ENCODE measurements at places on chromosomes 4 and X.

- no peak for DNase-seq
Measured at GRCh38 chr4:118842055-118842454, 6.1 kb upstream of the SEC24D start.

DNA sequence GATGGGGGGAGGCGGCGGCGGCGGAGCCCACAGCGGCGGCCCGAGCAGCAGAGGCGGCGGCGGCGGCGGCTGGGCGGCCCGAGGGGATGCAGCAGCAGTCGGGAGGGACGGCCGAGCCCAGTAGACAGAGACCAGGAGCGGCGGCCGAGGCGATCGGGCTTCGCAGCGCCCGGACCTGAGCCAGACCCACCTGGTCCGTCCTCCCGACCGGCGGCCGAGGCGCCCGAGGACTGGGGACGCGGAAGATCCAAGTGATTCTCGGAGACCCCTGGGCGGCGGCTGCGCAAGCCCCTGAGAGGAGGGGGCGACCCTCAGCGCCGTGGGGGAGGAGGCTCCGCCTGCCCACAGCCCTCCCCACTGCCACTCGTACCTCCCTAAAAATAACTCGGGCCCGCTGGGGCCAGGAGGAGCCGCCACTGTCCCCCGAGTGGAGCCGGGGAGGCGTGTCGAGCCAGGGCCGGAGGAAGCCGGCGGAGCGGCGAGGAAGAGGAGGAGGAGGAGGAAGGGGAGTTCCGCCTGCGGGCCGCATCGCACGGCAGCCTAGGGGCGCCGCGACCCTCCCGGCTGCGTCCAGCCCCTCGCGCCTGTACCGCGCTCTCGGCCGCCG, 608 bp downstream of the RAPGEF2 start:
- peak; percentile 66 for DNase-seq

GRCh38 chrX:102067966-102068723, 57.3 kb upstream of the TCEAL2 start:
- no peak for DNase-seq

- no peak for DNase-seq
Measured at GRCh38 chr4:140673729-140674128, 82.5 kb downstream of the TBC1D9 start.

GRCh38 chr4:121213940-121214339, 49.8 kb upstream of the TNIP3 start:
- DNase-seq = no peak

GRCh38 chrX:114584375-114584943, 573 bp downstream of the HTR2C start:
- no peak for DNase-seq

DNA sequence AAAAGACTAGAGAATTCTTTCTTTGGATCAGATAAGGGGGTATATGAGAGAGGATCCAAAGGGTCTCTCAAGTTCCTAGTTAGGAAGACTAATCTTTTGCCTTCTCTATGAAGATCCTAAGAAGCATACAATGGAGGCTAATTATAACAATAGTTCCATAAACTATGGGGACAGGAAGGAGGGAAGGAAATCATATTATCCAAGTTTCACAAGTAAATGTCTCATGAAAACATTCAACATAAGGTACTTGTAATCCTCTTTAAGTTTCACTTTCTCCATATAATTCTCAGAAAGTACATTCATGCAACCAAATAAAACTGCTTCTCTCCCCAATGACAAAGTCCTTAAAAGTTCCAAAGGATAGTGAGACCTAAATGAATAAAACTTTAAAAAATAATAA, 27.1 kb downstream of the STX18 start:
- no peak for DNase-seq

GRCh38 chr4:112979881-112980421, 69.5 kb upstream of the ANK2 start:
- DNase-seq = no peak

DNA sequence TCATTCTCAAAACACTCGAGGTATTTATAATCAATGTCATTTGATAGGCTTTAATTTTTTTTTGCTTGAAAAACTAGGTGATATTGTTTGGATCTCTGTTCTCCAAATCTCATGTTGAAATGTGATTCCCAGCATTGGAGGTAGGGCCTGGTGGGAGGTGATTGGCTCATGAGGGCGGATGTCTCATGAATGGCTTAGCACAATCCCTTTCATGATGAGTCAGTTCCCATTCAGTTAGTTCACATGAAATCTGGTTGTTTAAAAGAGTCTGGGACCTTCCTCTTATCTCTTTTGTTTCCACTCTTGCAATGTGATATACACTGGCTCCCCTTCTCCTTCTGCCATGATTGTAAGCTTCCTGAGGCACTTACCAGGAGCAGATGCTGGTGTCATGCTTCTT, 638.7 kb downstream of the DMD start:
- DNase-seq = no peak

DNA sequence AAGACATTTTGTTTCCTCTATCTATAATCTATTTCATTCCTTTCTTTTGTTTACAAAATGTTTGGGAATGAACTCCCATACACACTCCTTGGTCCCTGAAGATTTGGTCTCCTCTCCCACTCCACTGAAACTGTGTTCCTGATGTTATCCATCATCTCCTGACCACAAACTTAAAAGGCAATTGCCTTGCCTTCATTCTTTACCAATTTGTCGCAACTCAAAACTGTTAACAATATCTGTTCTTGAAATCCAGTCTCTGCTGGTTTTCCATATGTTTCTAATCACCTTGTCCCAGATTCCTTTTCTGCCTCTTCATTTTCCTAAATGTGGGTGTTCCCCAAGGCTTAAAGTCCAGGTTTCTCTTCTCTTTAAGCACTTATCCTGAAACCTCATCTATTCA, 262.2 kb upstream of the TTC29 start:
- DNase-seq = no peak

GRCh38 chr4:26252349-26253025, 68.3 kb upstream of the RBPJ start:
- peak; percentile 10 for DNase-seq

GRCh38 chr4:106707776-106708463, 328.2 kb downstream of the DKK2 start:
- DNase-seq = no peak

DNA sequence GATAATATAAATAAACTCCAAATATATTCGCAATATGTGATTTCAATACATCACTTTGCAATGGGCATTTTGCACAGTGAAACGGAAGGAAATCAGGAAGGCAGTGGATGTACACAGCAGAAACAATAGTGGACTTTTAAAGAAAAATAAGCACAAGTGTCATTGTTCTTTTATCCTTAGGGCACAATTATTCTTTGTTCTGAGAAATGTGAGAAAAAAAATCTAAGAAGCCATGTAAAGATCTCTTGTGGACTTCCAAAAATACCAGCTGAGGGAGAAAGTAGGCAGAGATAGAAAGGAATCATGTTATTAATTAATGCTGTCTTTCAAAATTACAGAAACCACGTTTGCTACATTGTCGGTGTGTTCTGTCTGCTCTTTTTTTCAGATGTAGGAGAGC, 17.6 kb upstream of the PRRG1 start:
- DNase-seq = no peak

GRCh38 chrX:55907968-55908607, 190.5 kb downstream of the RRAGB start:
- DNase-seq = peak; percentile 54

GRCh38 chr4:110415041-110415440, 60.9 kb upstream of the ENPEP start:
- no peak for DNase-seq

DNA sequence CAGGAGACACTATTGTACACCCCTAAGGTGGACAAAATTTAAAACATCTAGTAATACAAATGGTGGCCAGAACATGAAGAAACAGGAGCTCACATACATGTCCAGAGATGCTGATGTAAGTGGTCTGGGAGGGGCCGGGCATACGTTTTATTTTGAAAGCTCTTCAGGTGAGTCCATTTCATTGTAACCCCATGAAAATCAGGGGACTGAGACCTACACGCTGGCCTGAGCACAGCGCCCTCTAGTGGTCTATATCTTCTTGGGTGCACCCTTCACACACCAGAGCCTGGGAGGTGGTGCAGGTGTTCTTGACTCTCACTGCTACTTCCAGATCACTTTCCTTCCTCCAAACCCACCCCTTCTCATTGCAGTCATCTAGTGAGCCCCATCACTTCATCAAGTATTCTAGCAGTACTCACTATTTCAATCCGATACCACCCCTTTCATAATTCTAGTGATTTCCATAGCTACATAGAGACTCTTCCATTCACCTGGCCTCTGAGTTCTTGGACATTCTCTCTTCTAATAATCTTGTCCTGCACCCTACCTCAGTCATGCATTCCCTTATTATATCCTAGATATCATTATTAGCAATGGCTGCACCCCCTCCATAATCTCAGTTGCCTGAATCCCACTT, 4.3 kb upstream of the TLR6 start:
- DNase-seq = peak; percentile 71

DNA sequence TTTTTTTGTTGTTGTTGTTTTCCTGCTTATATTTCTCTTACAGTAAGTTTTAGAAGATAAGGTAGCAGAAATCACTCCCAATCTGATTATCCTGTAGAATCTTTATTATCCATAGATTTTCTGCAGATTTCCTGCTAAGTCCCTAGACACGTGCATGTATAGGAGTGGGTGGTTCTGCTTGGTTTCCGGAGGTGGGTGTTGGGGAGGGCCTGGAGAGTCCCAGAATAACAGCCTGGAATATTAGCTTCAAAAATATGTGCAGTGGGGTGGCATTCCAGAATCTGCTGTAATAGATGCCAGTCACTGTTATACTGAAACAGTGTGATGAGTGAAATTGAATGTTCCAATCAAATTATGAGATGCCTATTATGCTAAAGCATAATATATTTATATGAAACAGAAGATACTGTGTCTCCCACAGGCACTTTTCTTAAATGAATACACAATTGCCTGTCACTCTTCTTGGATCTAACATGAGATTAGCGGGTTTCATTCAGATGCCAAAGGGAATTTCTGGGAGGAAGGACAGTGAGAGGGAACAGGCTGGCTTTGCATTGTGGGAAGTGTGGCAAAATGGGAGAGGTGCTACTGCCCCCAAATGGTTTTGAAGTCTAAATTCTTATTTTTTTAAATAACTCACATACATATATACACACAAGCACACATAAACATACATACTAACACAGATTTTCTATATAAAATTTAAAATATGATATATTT, 37.6 kb downstream of the C4orf50 start:
- no peak for DNase-seq

DNA sequence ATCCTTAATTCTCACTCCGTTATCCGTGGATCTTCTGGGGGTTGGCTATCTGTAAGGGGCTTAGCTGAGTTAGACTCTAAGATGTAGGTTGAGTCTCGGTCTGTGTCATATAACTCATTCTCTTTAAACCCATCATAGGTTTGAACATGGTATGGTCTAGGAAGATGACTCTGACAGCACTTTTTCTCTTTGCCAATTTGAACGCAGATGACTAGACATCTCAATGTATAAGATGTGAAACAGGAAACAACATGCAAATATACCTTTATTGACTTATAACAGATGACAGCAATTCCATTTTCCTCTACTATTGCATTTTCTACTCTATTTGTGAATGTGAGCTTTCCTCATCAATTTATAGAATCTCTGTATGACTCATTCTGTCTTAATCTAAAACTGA, 634.8 kb upstream of the MAGEB2 start:
- DNase-seq = no peak

GRCh38 chr4:139175646-139176301, 1.2 kb downstream of the ELF2 start:
- no peak for DNase-seq

DNA sequence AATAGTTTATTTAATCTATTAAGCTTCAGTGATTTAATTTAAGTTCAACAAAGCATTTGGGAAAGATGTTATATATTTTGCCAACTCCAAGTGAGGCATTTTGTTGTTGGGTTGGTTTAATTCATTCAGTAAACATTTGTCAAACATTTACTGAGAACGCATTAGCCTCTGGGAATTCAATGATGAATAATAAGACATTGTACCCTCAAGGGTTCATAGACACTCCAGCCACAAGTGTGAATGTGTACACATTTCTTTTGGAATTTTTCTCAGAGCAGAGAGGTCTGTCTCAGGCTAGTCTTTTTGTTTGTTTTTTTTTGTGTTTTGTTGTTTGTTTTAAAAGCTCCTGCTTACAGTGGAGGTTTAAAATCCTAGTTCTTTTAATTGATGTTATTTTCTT, 203.9 kb downstream of the SOWAHB start:
- DNase-seq = no peak

DNA sequence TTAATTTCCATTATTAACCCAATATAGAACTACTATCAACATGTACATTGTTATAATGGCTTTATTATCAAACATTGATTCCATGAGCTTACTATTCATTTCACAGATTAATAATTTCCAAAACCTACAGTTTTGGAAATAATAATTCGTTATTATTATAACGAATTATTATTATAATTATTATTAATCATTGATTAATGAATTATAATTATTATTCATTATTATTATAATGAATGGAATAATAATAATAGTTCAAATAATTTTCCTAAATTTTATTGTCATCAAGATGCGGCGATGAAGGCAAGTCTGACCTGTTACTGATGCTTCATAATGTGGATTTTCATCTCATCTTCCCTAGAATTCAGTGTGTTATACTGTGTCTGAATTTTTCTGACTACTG, 22.0 kb downstream of the CTSO start:
- DNase-seq = no peak

DNA sequence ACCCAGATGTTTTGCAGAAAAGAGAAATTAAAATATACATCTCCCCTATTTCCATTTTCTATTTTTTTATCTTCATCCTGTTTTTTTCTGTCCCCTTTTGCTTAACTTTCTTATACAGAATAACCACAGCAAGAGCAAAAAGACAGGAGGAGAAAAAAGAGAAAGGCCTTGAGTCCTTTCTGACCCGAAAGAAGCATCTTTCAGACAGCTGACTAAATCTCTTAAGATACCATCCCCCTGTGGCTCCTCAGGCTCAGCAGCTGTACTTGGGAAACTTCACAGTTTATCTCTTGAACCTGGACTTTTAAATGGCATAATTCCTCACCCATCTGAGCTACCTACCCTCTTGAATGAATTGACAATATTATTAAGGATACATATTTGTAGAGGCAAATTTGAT, 100.2 kb downstream of the FIP1L1 start:
- no peak for DNase-seq

DNA sequence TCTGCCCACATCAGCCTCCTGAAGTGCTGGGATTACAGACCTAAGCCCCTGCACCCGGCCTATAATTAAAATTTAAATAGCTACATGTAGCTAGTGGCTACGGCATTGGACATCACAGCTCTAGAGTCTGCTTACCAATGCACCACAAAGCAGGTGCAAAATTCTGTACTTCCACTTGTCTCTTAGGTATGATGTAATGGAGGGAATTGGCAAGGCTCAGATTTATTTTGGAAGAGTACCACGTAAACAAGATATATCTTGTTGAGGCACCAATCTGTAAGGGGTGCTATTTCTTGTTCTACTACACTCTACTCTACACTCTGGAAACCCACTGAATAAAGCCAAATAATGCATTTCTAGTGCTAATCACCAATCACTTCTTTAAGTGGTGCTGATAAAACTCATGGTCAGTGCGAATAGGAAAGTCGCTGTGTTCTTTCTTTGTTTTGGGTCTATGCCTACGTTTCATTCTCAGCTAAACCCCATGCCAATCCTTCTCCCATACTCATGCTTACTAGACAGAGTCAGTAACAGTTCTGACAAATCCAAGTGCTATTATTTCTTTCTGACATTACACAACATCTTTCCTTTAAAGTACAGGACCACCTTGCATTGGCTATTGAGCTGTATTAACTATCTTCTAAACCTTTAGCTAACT, 92.3 kb downstream of the GC start:
- DNase-seq = no peak

GRCh38 chr4:104044369-104044768, 324.6 kb upstream of the TACR3 start:
- DNase-seq = no peak

- no peak for DNase-seq
Measured at GRCh38 chr4:121336706-121337105, 44.1 kb downstream of the QRFPR start.
